ENCODE measurements at places on chromosomes 5 and 9.

- no peak for DNase-seq
These were observed 209.7 kb downstream of the DIRAS2 start for GRCh38 chr9:90432951-90433350.

- DNase-seq: no peak
These were observed 114.6 kb upstream of the ADAMTSL1 start for GRCh38 chr9:18359335-18359734.

DNA sequence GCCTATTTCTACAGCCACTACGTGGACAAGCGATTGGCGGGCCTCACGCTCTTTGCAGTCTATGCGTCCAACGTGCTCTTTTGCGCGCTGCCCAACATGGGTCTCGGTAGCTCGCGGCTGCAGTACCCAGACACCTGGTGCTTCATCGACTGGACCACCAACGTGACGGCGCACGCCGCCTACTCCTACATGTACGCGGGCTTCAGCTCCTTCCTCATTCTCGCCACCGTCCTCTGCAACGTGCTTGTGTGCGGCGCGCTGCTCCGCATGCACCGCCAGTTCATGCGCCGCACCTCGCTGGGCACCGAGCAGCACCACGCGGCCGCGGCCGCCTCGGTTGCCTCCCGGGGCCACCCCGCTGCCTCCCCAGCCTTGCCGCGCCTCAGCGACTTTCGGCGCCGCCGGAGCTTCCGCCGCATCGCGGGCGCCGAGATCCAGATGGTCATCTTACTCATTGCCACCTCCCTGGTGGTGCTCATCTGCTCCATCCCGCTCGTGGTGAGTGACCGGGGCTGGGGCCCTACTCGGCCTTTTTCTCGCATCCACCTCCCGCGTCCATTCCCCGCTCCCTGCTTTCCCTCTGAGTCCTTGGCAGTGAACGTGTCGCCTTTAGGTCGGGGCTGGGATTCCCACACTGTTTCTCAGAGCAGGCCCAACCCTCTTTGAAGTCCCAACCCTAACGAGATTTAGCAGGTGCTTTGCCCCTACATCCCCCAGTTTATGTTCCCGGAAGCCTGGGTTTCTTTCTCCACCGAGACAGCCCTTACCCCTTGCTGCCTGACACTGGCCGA is 1.8 kb downstream of the PTGER4 start:
- DNase-seq: peak; percentile 48

GRCh38 chr5:173800340-173800739 is 87.8 kb upstream of the CPEB4 start:
- no peak for DNase-seq

DNA sequence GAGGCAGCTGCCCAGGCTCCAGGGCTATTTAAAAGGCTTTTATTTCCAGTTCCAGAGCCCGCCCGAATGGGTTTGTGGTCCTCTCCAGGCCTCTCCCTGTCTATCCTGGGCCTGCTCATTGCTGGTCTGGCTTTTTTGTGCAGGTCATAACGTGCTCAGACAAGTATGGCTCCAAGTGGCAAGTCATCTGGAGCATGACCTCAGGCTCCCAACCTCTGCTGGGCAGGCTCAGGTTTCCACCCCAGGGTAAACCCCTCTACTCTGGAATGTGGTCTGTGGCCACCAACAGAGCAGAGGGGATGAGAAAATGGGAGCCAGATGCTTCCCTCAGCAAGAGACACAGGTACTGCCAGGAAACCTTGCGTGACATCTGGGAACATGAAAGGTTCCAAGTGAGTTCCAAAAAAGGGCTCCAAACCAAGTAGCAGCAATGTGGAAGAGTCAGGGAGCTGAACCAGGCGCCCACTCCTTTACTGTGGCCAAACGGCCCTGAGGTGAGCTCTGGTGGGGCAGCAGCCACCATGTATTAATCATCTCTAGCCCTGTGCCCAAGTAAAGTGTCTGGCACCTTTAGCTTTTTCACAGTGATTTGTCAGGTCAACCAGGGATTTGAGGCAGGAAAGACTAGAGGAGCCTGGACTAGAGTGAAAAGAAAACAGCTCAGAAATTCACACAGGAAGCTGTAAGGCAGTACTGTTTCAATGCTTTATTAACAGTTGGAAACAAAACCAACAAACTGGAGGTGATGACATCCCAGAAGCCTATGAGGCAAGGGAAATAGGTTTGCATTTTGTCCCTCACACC is 25.7 kb downstream of the PCDHGC5 start:
- no peak for DNase-seq

DNA sequence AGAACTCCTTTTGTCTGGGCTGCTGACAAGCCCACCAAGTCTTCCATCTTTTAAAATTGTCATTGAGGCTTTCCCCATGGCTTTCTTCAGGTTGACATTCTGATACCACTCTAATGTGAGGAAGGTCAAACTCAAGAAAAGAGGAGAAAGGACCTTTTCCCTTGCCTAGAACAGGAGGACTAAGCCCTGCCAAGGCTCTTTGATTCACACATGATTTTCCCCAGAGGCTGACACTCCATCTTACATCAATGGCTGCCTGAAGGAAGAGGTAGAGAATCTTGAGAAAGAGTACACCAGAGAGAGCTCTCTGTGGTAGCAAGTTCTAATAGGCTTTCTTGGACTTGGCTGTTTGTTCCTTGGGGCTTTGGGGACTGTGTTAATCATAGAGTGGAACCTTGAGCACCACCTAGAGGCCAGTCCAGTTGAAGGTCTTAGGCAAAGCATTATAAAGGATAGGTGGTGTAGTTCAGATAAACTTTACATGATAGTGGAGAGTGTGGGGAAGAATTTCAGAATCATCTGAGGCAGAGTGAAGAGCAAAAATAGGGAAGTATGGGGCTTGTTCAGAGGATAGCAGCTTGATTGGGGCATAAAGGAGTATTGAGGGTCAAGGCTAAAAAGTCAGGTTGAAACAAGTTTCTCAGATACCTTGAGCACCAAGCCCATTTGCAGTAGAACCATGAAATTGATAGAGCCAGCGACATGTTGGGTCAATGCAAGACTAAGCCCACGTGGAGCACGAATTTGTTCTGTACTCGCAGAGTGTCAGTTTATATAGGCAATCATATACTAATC is 36.7 kb downstream of the NDFIP1 start:
- peak; percentile 73 for DNase-seq

- DNase-seq: no peak
These were observed at the start of gene BARX1 for GRCh38 chr9:93955111-93955980. BARX1 (minus strand) TSS chr9:93955355; CDS start chr9:93955146, 209 bp downstream.

Measured in stimulated activated CD4-positive, alpha-beta T cell treated with anti-CD3 and anti-CD28 coated beads, Interleukin-4, amount 100 ng/mL, for 24 hours (primary cell).